ENCODE measurements at places on chromosomes 5 and 9.

- no peak for DNase-seq
These were observed 61.1 kb downstream of the GNA14 start for GRCh38 chr9:77587042-77587441.

DNA sequence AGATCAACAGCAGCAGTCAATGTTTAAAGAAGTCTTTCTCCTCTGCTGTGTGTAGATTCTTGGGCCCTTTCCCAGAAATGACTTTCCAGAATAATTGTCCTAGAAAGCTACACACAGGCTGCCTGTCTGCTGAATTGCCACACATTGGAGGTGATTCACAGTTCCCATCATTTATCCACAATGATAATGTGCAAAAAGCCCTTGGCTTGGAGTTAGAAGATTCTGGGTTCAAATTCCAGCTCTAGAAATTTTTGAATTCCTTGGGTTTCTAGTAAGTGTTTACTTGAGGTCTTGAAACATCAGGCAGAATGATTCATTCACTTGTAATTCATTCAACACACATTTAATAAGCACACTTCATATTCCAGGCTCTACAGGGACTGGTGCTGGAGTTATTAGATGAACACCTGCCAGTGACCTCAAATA, 28.6 kb upstream of the EPB41L4B start:
- no peak for DNase-seq

- DNase-seq, result no peak
These were observed 4.7 kb upstream of the SLC25A46 start for GRCh38 chr5:110734101-110734500.

- no peak for DNase-seq
These were observed 318.4 kb downstream of the MAN2A1 start for GRCh38 chr5:110008131-110008530.

GRCh38 chr5:57895766-57896165, 413.2 kb upstream of the ACTBL2 start:
- DNase-seq, result no peak

DNA sequence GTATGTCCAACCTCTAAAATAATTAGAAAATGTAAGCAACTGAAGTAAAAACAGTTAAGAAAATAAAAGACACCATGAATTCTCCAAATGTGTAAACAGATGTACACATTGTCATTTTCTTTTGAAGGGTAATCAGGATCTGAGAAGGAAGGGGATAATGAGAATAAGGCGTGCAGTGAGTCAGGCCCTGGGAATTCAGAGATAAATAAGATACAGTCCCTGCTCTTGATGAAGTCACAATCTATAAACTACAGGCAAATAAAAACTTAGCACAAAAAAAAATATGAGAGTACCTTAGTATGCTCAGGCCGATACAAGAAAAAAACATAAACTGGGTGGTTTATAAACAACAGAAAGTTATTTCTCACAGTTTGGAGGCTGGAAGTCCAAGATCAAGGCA, 315.3 kb downstream of the DNAH5 start:
- DNase-seq, result no peak

DNA sequence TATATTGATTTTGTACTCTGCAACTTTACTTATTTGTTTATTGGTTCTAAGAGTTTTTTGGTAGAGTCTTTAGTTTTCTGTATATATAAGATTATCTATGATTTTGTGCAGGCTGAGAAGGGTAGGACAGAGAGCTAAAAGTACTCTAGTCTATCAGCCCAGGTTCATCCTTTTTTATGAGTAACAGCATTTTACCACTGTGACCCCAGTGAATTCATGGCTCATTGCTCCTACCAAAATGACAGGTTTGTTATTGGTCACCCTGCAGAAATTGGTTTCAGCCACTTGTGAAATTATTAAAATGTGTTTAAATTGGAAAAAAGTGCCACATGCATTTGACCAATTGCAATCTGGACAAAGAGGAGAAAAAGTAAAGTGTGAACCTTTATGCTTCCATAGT, 421.4 kb upstream of the DAB2 start:
- no peak for DNase-seq

DNA sequence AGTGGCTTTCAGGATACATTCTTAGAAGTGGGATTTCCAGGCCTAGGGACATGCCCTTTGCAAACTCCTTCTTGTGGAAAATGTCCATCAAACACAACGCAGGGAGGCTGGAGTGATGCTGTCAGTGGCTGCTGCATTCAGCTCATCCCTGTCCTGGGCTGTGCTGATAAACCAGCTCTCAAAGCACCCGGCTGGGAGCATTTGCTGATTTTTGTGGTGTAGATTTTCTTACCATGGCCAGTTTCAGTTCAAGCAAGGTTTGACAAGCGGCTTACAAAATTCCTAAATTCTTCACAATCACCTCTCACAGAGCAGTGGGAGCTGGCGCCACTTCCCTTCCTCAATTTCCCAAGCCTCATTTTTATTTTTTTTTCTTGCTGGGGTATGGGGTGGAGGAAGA, 28.2 kb downstream of the FAM163B start:
- no peak for DNase-seq

DNA sequence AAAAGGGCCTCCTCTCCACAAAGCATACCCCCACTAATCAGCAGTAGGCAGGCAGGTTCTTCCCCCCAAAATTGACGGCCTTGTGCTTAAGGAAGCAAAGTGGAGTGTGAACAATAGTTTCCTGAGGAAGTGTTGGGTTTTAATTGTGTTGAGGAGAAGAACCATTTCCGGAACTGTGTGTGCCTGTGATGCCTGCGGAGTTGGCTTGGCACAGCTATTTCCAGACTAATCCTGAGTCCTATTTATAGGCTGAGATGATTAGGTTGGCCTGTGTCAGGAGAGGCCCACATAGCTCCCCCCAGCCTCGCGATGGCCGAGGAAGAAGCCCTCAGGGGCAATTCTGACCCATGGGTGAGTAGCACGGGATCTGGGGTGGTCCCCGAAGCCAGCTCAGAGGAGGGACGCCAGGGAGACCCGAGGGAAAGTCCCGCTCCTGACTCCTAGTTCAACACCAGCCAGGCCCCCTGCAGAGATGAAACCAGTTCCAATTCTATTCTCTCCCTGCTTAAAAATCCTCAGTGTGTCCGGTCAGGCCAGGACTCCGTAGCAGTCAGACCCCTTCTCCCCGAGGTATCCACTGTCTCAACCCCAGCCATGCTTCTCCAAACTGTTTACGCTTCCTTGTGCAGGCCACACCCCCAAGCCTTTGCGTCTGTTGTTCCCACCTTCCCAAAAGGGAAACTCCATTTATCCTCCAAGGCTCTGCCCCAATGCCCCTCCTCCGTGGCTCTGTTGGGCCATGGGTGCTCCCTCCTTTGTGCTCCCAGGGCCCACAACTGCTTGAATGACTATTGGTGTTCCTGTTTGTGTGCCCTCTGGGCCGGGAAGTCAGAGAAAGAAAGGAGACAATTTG, 18.1 kb downstream of the GSN start:
- DNase-seq, result no peak

GRCh38 chr5:112141582-112141981, 277.5 kb downstream of the EPB41L4A start:
- DNase-seq, result no peak

- DNase-seq, result no peak
These were observed 2.6 kb upstream of the QRFP start for GRCh38 chr9:130899051-130899748.
